ENCODE measurements at places on chromosomes 2 and 18.

- DNase-seq, result no peak
Observed at GRCh38 chr2:142937347-142937746, 59.9 kb downstream of the KYNU start.

- no peak for DNase-seq
Observed at GRCh38 chr2:178946494-178946893, 103.4 kb downstream of the CCDC141 start.

GRCh38 chr18:69557282-69557681 lies 156.6 kb downstream of the DOK6 start:
- DNase-seq, result no peak

GRCh38 chr2:61633250-61633649 lies 95.1 kb upstream of the XPO1 start:
- no peak for DNase-seq

DNA sequence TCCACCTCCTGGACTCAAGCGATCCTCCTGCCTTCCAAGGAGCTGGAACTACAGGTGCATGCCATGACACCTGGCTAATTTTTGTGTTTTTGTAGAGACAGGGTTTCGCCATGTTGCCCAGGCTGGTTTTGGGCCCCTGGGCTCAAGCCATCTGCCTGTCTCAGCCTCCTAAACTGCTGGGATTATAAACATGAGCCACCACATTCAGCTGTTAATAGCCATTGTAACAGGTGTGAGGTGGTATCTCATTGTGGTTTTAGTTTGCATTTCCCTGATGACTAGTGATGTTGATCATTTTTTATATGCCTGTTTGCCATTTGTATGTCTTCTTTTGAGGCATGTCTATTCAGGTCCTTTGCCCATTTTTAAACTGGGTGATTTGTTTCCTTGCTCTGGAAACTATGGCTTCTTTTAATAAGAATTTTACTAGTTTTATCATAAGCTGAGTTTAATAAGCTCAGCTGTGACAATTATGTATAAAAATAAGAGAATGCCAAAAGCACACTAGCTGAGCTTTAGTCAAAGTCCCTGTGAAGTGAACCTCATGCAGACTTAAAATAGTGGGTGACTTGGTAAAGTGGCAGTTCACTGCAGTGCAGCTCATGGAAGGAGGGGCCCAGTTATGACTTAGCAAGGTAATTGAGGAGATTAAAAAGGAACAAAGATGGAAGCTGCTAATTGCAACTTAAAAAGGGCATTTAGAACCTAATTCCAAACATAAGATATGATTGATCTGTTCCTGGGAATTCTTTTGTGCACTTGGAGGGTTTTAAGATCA lies 465.1 kb downstream of the TGIF1 start:
- DNase-seq, result no peak

- no peak for DNase-seq
Observed at GRCh38 chr2:205366336-205367060, 315.8 kb upstream of the NRP2 start.

GRCh38 chr2:24521162-24521857 lies 30.3 kb downstream of the NCOA1 start:
- DNase-seq, result no peak

DNA sequence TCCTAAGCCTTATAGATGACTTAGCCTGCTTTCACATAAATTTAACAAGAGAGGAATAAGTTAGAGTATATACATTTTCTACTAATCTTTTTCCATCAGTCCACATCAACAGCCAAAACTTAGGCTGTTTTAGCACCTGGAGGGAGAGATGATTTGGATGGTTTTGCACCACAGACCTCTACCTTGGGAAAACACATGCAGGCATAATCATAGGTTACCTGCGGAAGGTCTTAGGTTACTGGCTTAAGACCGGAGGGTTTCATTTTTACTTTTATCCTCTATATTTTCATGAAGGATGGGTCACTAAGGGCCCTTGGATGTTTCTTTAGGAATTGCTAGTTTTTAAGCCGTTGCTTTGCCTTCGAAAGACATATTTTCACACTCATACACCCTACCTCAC lies 66.0 kb downstream of the MYO1B start:
- DNase-seq, result no peak

DNA sequence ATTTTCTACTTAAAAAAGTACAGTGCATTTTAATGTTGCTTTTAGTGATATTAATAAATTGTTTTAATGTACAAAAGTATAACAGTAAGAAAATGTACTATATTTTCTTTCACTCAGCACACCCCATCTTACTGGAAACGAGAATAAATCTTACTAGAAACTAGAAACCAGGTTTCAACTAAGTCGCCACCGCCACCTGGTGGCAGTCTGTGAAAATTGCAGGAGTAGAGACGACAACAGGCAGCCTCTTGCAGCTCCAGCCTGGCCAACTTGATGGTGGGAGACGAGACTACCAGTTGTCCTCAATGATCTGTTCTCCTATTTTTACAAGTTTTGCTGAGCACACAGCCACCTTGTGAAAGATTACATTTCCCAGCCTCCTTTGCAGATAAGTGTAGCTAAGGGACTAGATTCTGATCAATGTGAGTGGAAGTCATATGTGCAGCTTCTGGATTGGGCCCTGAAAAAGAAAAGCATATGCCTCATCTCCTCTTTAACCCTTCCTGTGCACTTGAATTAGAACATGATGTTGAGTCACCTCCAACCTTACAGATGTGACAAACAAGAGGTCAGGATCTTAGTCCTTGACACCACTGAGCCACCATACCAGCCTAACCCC lies 8.7 kb downstream of the OTOF start:
- peak; percentile 14 for DNase-seq

DNA sequence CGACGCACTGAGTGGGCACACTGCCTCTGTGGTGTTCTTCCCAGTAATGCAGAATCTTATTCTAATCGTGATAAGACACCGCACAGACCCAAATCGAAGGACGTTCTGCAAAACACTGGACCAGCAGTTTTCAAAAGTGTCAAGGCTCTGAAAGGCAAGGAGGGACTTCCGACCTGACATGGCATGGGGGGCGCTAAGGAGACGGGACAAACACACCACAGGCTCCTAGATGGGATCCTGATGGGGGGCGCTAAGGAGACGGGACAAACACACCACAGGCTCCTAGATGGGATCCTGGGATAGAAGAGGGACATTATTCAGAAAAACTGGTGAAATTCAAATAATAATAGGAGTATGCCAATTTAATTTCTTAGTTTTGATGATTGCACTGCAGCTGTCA lies 191.4 kb downstream of the LDLRAD4 start:
- no peak for DNase-seq

DNA sequence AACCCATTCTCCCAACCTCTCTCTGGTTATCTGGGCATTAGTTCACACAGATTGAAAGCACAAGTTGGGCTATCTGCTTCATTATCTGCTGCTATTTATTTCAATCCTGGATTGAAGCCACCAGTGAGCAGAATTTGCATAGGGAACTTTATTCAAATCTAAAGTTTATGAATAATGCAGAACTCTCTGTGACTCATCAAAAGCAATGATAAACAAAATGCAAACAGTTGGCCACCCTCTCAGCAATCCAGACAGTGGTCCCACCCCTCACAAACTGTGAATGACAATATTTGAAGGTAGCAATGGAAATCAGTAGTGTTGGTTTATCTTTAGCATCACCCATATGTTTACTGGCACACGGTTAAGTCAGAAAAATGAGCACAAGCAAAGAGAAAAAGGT lies 106.8 kb upstream of the TMEM178A start:
- no peak for DNase-seq

- DNase-seq, result no peak
Observed at GRCh38 chr2:104109356-104109755, 744.6 kb upstream of the POU3F3 start.

- no peak for DNase-seq
Observed at GRCh38 chr2:177400337-177400923, 7.9 kb downstream of the AGPS start.

- DNase-seq, result no peak
Observed at GRCh38 chr18:78378403-78378802, 601.2 kb upstream of the SALL3 start.

GRCh38 chr2:119841550-119841949 lies 81.8 kb downstream of the PTPN4 start:
- no peak for DNase-seq

GRCh38 chr2:15748736-15749323 lies 157.2 kb downstream of the DDX1 start:
- no peak for DNase-seq

DNA sequence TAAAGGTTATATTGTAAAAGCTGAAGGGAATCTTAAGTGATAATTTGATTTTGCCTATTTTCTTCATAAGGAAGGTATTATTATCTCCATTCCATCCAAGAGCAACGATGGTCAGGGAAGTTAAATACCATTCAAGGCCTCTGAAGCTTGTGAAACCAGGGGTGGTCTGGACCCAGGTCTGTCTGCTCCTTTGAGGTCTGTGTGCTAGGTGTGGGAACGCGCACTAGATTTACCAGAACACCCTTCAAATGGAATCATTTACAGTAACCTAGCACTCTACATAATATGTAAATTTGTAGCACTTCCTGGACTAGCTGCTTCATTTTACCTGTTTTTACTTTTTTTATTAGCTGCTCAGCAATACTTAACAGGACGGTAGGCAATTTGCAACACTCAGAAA lies 6.4 kb upstream of the TRIB2 start:
- DNase-seq, result no peak

DNA sequence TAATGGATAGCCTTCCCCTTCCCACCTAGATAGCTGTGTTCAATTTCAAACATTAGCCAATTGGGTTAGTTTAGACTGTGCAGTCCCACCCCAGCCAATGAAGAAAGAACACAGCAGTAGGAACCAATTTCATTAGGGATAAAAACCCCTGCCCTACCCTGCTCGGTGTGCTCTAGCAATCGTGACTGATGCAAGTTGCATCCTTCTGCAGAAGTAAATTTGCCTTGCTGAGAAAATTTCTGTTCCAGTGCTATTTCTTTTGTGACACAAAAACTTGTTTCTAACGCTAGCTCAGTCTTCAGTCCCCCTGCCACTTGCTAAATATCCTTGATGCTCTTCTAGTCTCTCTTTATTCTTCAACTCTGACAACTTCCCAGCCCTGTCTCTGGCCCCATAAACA lies 15.2 kb upstream of the SAP130 start:
- DNase-seq, result no peak

DNA sequence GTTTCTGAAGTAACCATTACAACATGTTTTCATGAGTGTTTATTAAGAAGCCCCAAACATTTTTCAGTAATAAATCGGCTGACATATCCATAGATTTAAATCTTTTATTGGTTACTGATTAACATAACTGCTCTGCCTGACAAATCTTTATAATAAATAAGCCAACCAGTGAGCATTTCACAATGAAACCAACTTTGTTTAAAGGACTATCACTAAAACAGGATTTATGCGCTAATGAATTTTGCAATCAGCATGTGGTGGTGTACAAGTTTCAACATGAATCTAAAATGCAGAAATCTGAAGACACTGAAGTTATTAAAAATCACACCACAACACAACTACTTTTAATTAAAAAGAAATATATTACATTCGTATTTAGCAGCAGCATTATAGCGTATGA lies 166.7 kb downstream of the MEIS1 start:
- DNase-seq, result no peak

GRCh38 chr2:193776988-193777387 lies 1582.3 kb upstream of the TMEFF2 start:
- DNase-seq, result no peak

- DNase-seq, result no peak
Observed at GRCh38 chr2:191001624-191002023, 12.3 kb downstream of the STAT1 start.

GRCh38 chr18:5238371-5238976 lies 41.4 kb upstream of the AKAIN1 start:
- DNase-seq, result peak; percentile 42

GRCh38 chr2:184452907-184453306 lies 145.4 kb upstream of the ZNF804A start:
- DNase-seq, result no peak

DNA sequence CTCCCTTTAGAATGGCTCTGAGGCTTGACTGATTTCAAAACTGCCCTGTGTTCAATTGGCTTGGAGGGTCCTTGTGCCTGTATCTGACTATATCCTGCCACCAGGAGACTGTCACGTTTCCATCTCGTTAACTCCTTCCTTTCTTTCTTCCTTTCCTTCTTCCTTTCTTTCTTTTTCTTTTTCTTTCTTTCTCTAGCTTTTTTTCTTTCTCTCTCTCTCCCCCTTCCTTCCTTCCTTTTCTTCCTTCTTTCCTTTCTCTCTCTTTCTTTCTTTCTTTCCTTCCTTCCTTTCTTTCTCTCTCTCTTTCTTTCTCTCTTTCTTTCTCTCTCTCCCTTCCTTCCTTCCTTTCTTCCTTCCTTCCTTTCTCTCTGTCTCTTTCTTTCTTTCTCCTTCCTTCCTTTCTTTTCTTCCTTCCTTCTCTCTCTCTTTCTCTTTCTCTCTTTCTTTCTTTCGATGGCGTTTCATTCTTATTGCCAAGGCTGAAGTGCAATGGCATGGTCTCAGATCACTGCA lies 38.1 kb upstream of the EML6 start:
- no peak for DNase-seq

- DNase-seq, result peak; percentile 10
Observed at GRCh38 chr2:12064153-12064552, 317.7 kb downstream of the LPIN1 start.

GRCh38 chr2:200782251-200782650 lies 29.5 kb upstream of the BZW1 start:
- no peak for DNase-seq

GRCh38 chr2:36618381-36618780 lies 20.4 kb upstream of the FEZ2 start:
- no peak for DNase-seq

DNA sequence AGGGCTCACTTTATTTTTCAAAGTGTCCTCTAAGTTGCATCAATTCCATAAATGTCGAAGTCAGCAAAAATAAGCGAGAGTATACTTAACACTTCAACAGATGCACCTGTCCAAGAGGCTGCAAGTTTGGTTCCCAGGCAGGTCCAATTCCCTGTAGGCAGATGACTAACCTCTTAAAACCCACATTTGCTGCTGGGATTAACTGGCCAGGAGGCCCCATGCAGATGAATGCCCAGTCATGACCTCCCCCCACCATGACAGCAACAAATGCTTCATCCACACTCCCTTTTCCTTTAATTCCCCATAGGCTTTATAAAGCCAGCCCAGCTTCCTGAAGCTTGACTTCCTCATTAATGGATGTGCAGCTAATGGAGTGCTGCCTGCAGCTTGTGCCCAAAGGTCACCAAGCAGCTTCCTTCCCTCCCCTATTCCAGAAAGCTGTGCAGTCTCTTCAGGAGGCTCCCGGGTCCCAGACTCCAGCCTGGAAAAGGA lies 35.7 kb downstream of the REEP1 start:
- DNase-seq, result no peak

GRCh38 chr2:235098736-235099494 lies 147.1 kb downstream of the SH3BP4 start:
- no peak for DNase-seq

DNA sequence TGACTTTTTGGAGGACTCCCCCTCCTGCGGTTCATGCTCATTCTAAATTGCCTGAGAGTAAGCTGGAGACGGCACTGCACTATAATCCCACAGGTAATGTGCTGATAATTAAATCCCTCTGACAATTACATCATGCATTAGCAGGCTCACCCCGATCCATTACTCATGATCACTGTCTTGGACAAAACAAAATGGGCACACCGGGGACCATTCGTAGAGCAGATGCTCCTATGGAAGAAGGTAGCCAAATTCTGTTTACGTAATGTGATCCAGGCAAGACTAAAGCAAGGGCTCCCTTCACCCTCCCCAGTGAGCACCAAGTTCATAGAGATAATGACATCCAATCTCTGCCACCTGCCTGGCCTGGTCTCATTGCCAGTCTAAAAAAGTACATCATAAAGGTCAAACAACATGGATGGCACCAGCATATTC lies 657.1 kb upstream of the SOX11 start:
- no peak for DNase-seq
